ENCODE measurements at places on chromosomes 13 and 19.
A peak's percentile ranks its signal among the peaks of the same experiment; 100 is the strongest.

GRCh38 chr19:14416817-14417231, 2.3 kb downstream of the DDX39A start:
- DNase-seq, result no peak

DNA sequence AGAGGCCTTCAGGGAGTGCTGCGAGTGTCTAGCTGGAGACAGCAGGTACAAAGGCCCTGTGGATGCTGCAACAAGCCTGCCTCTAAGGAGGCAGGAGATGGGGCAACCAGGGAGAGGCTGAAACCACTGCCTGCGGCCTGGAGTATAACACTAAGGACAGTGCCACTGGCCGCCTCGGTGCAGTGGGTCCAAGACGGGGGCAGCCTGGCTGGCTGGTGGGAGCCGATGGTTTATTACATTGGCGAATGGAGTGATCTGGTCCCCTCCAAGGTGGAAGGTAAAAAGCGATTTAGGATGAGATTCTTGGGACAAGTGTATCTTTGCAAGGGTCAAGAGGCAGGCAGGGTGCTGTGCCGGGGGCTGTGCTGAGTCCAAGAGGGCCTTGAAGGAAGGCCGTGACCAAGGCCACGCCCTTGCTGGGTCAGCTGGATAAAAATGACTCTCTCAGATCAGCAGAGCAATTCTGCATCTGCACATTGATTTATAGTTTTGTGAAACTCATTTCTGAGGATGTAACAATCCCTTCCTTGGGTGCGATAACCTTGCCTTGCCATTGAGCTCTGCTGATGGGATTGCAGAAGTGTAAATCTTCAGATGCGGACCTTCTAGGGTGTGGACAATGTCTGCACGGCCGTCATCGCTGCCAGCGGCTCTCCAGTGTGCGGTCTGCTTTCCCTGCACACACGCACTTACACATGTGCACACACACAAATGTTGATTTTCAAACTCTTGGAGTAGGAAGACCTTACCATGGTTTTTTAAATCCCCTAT, 6.0 kb downstream of the TMEM255B start:
- DNase-seq, result no peak

- DNase-seq, result no peak
Observed at GRCh38 chr19:4445963-4446703, 11.5 kb downstream of the UBXN6 start.

DNA sequence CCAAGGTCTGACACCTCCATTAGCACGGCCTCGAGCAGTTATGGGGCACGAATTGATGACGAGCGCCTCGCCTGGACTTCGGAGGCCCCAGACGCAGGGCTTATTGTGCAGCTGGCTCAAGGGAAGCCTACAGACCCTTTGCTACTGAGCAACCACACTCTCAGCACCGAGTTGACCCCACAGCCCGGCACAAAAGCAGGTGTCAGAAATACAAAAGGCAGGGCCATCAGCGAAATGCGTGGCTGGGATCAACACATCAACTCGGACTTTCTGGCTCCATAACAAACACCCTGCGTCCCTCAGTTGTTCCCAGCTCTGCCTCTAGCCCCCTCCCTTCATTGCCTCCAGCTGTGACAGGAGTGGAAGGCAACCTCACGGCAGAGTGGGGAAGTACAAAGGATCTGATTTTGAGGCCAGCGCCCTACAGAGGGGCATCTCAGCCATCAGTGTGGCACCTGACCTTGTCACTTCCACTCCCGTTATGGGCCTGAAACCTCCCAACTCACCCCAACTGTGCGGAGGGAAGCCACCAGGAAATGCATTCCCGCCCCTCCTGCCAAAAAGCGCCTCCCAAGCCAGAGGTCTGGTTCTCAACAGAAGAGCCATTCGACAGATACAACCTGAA, 18.0 kb downstream of the PEPD start:
- no peak for DNase-seq

DNA sequence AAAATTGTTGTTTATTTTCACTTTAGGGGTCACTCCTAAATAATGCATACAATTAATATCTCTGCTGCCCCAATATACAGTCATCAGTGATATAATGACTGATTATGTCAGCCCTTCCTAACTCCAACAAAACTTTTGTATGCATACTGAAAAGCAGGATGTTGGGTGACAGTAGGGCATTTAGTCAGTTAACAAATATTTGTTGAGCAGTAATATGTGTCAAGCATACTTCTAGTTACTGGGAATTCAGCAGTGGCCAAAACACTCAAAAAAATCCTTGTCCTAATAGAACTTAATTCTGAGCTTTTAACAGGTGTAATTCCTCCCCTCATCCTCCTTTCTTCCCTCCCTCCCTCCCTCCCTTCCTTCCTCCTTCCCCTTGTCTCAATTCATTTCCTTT, 560.7 kb upstream of the KLHL1 start:
- no peak for DNase-seq

- no peak for DNase-seq
Observed at GRCh38 chr13:112771877-112772538, 82.2 kb downstream of the ATP11A start.

DNA sequence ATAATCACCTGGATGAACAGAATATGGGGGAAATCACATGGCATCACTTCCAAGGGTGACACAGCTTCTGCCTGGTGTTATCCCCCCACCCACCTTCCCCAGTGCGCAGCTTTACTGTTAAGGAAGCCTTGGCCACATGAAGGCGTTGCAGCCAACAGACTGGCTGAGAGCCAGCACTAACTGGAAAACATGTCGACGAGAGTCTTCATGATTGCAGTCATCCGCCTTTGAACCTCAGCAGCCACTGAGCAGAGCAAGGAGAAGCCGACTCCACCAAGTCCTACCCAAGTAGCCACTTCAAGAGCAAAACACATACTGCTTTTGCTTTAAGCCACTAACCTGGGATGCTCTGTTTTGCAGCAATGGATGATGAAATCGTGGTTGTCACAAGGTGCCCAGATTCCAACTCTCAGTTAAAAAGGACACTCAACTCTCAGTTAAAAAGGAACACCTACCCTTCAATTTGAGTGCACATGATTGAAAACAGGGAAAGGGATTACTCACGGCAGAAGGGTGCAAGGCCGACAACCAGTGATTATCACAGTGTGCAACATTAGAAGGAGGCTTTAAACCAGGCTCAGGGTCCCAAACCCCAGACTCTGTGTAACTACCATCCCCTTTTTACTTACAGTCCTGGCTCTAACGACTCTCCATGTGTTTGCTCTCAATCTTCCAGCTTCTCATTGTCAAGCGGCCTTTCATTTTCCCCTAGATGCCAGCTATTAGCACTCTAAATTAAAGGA, 149.1 kb downstream of the KLF12 start:
- DNase-seq, result peak; percentile 70

DNA sequence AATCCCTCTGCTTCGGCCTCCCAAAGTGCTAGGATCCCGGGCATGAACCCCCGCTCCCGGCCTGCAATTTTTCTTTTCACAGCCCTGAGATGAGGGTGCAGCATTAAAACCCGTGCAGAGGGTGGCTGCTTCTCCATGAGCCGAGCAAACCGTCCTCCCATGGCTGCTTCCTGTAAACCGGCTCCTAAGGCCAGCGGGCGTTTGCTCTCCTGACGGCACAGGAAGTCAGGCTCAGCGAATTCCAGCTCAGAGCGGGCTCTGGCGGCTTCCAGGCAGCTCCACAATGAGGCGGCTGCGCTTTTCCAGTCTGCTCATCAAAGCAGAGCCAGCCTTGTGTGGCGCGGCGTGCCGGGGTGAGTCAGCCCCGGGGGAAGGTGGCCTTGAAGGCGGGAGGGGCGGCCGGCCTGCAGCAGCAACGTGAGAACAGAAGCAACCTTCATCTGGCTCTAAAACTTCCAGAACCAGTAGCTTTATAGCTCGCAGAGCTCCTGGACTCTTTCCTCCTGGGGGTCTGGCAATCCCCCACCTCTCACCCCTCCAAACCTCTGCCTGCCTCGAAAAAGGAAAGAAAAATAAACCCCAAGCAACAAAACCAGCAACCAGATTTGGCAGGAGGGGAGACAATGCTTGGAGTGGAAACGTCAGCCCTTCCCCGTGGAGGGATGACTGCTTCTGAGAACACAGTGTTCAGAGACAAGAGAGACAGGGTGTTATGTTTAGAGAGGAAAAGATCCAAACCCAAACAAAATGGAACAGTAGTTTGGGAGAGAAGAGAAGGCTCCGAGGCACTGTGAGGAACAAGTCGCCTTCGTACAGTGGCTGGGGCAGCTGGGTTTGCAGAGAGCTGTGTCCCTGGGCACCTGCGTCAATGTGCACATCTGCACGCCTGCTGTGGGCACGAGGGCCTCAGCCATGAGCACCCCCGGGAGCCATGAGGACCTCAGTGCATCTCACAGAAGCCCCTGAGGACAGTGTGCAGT, 67.8 kb downstream of the GADD45B start:
- peak; percentile 68 for DNase-seq

DNA sequence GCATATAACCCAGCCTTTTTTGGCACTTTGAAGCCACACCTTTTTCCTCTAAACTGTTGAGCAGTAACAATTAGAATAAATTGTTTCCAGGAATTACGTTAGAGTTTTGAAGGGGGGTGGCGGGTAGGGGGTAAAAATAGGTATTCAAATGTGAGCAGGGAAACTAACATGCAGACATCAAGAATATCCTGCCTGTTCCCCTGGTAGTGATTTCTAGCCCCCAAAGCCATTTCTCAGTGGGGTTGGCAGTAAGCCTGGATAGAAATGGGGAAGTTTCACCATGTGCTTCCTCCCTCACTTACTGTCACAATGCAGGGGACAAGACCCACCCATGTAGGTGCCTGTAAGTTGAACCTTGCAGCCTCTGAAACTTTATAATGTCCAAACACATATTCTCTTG, 3.8 kb downstream of the DOCK9 start:
- DNase-seq, result no peak

Data from stimulated activated CD4-positive, alpha-beta T cell treated with anti-CD3 and anti-CD28 coated beads, Interleukin-1b, Interleukin-23, amount 100 ng/mL, for 4 hours (primary cell).